ENCODE measurements at places on chromosomes 11 and 22. TPM values are rescaled to one million over a fixed set of nuclear protein-coding genes. Genes with fewer than 3 reads are reported as not detected.

DNA sequence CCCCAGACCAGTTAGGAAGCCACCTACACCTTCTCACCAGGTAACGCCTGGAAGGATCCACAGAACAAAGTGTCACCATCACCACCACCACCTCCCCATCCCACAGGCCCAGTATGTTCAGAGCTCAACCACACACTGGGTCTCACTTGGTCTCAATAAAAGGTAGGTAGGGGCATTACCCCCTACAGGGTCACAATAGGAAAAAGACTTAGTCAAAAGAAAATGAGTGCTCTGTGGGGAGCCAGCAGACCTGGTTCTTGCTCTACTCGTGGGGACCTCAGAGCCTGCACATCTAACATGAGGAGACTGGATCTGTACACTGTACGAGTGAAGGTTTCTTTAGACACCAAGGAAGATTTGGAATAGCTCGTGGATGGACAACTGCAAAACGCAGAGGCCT is 49.3 kb downstream of the HIRA start:
- no peak for DNase-seq

GRCh38 chr22:19011075-19011474 is 75.0 kb upstream of the PRODH start:
- DNase-seq, result no peak

Gene NPTXR
- 9.3 TPM for total RNA-seq

GRCh38 chr11:41309716-41310115 is 149.7 kb downstream of the LRRC4C start:
- DNase-seq, result no peak

DNA sequence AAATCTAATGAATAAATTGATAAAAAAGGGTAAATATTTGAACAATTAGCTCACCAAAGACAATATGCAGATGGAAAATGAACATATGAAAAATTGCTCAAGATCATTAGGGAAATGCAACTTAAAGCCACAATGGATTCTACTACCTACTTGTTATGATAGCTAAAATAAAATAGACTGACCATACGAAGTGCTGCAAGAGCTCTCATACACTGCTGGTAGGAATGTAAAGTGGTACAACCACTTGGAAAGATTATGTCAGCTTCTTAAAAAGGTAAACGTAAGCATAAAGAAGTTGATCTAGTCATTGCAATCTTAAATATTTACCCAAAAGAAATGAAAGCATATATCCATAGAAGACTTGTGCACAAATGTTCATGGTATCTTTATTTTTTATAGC is 504.2 kb upstream of the ARHGAP42 start:
- no peak for DNase-seq

DNA sequence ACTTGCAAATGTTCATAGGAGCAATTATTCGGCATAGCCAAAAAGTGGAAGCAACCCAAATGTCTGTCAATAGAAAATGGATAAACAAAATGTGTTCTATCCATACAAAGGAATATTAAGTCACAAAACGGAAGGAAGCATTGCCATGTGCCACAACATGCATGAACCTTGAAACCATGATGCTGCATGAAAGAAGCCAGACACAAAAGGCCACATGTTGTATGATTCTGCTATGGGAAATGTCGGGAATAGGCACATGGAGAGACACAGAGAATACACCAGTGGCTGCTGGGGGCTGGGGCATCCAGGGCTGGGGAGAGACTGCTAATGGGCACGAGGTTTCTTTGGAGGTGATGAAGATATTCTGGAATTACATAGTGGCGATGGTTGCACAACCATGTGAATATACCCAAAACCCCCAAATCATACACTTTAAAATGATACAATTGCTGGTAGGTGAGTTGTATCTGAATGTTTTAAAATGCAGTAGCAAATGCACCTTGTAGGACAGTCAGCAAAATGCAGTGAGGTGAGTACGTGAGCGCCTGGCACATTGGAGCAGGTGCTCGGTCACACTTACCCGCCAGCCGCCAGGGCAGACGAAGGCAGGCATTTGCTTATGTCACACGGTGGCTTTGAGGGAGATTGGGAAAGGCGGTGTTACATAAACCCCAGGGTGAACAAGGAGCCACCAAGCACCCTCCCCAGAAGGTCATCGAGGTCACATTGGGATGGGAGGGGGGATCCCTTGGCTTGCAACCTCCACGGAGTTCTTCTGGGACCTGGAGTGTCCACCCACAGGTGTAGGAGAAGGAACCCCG is 6.3 kb upstream of the OSM start:
- DNase-seq, result no peak

DNA sequence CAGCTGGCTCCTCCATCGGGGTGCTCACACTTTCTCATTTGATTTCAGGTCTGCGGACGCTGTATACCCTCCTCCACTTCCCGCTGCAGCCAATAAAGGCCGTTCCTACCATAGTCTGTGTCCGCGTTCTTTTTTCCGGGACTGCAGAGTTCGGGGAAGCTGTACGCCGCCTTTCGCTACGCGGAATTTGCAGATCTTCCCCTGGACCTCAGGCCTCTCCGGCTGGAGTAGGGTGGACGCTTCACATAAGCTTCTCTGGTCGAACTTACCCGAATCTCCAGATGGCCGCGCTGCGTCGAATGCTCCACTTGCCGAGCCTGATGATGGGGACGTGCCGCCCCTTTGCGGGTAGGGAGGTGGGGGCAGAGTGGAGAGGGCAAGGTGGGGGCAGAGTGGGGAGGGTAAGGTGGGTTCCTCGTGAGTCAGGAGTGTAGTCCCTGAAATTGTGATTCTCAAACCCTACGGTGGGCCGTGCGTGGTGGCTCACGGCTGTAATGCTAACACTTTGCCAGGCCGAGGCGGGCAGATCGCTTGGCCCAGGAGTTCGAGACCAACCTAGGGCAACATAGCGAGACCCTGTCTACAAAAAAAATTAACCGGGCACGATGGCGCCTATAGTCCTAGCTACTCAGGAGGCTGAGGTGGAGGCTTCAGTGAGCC is 617 bp downstream of the CSKMT start:
- DNase-seq, result no peak

Gene USH1C
- not detected for total RNA-seq

GRCh38 chr11:5224538-5225479 is 2.1 kb downstream of the HBB start:
- DNase-seq, result no peak

DNA sequence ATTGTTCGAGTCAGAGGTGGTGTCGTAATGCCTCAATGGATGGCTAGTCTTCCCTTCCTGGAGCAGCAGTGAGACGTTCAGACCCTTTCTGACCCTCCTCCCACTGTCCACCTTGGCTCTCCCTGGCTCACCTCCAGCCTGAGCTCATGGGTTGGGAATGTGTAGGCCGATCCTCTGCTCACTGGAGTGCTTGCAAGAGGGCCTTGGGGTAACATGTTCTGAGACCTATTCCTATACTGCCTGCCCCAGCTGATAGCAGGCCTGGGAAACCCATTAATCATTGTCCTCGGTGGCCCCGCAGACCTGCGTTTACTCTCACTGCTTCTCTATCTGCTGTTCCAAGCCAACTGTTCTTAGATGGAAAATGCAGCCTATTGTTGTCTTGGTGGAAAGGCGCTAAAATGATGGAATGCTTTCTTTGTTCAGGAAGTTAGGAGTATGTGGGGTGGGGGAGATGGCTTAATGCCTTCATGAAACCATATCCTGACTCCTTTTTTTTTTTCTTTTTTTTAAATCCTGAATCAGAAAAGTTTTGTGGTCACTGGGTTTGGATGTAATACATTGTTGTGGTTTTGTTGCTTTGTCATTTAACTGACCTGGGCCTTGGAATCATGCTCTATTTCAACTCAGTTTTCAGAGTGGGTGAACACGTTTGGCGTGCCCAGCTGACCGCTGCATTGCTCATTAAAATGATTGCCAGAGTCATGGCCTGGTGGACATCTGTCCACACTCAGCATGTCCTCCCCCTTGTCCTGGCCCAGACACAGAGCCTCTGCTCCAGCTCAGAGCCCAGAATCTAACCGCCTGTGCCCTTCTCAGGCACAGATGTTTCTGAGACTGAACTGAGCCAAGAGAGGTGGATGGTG is 72.5 kb downstream of the MICAL2 start:
- DNase-seq, result no peak

DNA sequence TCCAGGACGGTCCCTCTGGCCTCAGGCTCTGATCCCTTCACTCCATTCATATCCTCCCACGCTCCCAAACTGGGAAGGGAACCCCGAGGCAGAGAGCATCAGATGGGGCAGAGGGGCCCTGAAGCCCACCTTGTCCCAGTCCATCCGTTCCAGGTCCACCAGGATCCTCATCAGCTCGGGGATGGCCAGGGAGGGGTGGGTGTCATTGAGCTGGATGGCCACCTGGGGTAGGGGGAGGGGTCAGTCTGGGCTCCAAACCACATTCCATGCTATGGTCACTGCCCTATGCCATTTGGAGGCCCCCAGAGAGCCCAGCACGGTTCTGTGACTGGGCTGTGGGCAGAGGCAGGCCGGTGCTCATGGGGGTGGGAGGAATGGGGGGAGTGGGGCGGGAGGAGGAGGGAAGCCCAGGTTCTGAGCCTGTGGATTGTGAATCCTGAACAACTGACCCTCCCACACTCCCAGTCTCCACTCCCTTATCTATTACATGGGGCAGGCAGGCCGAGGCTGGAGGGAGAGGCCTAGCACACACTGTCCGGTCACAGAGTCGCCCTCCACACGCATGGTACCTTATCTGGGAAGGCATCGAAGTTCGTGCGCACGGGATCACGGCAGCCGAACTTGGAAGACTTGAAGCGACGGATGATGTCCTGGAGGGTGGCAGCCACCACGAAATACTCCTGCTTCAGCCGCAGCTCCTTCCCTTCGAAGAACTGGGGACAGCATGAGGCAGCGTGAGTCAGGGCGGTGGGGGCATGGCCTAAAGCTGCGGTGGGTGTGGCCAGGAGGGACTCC is 5.5 kb downstream of the PYGM start:
- DNase-seq, result no peak

DNA sequence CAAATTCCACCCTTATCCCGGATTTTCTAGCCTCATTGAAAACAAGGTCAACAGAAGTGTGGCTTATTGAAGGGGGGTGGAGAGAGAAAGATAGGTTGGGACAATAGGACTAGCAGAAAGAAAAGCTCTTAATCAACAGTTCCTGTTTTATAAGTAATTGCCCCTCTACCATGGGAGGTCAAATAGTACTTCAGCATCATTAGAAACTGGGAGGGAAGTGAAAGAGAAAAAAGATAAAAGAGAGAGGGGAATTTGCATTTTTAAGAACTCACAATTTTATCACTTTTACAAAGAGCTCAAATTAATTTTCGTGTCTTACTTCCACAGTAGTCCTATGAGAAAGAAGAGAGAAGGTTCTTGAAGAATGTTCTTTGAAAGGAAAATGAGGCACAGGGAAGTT is 89.2 kb downstream of the AMOTL1 start:
- no peak for DNase-seq

Gene OTOG
- total RNA-seq, result not detected

DNA sequence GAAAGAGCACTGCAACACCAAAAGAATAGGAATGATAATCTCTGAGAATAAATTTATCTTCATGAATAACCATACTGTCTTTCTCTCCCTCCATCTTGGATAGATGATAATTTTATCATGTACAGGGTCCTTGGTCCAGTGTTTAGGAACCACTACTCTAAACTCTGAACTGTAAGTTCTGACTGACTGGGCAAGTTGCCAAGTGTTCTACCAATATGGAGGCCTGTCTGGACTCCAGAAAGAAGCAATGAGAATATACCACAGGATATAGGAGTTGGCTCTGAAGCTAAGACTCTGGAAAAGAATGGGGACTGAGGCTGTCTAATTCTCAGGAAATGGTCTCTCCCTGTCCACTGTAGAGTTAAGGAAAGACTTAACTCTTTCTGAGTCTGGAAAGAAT is 1.5 kb downstream of the FHIP1B start:
- DNase-seq, result no peak

Gene SNX32
- 1.5 TPM for total RNA-seq

- DNase-seq, result no peak
These were observed 10.3 kb upstream of the CERK start for GRCh38 chr22:46748206-46748907.

GRCh38 chr11:62399878-62400266 is 19.0 kb upstream of the SCGB1A1 start:
- no peak for DNase-seq

GRCh38 chr11:78564490-78565467 is 9.9 kb downstream of the NARS2 start:
- DNase-seq, result no peak

Gene SMCO4
- total RNA-seq, result 9.6 TPM

- no peak for DNase-seq
These were observed 9.6 kb downstream of the F2 start for GRCh38 chr11:46728659-46729040.

Gene P2RX6
- 1.7 TPM for total RNA-seq

- DNase-seq, result no peak
These were observed 7.4 kb downstream of the HBG1 start for GRCh38 chr11:5242208-5242607.

DNA sequence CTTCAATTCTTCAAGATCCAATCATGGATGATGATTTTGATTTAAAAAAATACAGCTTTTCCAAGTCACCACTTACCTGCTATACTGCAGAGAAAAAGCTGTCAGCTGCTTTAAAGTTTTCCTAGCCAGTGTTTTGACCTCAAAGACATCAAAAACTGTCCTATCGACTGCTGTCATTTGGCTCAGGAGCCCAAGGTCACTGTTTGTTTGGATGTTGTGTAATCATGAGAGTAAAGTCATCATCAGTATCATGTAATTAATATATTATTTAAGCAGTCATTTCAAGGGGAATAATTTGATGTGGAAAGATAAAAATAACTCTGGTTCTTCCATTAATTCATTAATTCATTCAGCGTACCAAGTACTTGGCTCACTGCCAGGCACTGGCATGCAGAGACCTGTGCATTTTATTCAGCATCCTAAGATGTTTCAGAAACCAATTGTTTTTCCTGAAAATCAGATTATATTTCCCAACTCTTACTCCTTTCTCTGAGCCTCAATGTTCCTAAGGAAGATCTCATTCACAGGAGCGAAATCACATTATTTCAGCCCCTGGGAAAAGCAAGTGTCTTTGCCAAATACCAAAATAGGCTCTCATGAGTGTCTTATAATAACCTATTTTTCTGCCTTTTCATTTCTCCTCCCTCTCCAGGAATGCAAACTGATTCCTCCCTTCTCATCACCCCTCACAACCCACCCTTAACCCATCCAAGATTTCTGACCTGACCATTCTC is 59.9 kb downstream of the SLC1A2 start:
- no peak for DNase-seq

GRCh38 chr11:80007616-80008015 is 566.8 kb upstream of the TENM4 start:
- DNase-seq, result no peak
